ENCODE measurements at places on chromosomes 1 and 21. TPM values are rescaled to one million over a fixed set of nuclear protein-coding genes. Genes with fewer than 3 reads are reported as not detected.

NOC2L gene
- total RNA-seq = 73.8 TPM

TSPEAR gene
- not detected for total RNA-seq

ZNF683 gene
- not detected for total RNA-seq

OR2T11 gene
- total RNA-seq = not detected

CSF1 gene
- total RNA-seq = 62.4 TPM

CACNA1S gene
- not detected for total RNA-seq

PCAT6 gene
- total RNA-seq = 6.0 TPM

RAB29 gene
- total RNA-seq = 32.3 TPM

GJB5 gene
- not detected for total RNA-seq

FLG2 gene
- not detected for total RNA-seq

AGMAT gene
- total RNA-seq = 0.35 TPM
